Activated CD4-positive, alpha-beta T cell treated with anti-CD3 and anti-CD28 coated beads, Interleukin-2, Interleukin-6, amounts not matched to agents 100 ng/mL and 50 ng/mL, durations not matched to agents 16 hours and 8 hours (primary cell): ENCODE measurements at places on chromosomes 16 and 17.

DNA sequence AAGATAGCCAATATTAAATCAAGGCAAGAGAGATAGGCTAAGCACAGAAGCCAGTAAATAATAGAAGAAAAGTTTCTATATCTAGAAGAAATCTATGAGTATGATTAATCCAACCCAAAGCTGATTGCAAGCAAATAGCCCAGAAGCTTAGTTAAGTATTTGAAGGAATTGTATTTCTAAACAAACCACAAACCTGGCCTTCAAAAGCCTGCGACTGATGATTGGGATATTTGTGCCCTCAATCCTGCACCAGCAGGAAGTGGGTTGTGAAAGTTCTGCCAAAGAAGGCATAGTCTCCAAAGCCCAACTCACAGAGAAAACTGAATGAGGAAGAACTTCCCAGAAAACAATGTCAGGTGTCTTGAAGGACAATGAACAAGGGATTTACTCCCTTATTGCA lies 114.5 kb upstream of the C17orf78 start:
- no peak for DNase-seq

DNA sequence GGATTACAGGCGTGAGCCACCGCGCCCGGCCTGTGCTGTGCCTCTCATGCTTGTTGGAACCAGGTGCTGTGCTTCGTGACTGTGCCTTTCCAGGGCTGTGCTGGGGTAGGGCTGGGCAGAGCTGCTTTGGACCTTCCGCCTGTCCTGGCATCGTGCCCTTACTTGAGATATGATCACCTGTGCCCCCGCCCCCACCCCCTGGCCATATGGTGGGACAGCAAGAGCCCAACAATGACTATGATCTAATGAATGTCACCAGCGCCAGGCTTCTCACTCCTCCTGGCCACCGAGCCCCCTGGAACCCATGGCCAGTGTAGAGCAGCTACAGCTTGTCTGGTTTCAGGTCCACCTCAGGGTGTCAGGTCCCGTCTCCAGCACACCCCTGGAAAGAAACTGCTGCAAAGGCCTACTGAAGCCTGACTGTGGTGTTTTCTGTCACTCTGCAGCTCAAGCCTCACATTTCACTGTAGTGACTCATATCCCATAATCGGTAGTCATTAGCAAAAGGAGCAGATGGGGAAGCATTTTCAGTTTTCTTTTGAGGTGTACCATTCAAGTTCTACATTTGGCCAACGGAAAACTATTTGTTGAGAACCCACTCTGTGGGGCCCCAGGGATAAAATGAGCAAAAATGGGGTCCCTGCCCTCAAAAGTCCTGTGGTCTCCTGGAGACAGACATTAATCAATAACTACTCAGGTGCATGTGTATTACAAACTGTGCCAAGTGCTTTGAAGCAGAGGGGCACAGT lies 22.1 kb downstream of the FCSK start:
- peak; percentile 92 for DNase-seq

GRCh38 chr17:16662936-16663335 lies 9.3 kb upstream of the ZNF624 start:
- no peak for DNase-seq

DNA sequence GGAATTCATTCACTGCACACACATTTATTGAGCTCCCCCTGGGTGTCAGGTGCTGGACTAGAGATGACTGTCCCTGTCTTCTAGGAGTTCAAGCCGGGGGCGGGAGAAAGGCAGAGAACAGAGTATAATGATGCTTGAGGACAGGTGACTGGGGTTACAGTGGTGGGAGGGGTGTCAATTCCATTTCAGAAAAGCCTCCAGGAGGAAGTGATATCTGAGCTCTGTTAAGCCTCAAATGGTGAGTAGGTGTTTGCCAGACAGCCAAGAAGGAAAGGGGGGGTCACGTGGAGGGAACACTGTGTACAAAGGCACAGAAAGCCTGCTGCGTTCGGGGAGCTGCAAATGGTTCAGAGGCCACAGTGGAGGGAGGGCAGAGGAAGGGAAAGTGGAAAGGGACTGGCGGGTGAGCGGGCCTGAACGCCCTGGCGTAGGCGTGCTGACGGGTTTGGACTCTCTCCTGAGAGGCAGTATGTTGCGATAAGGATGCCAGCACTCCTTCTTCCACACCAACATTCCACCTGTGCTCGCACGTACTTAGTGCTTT lies 9.7 kb upstream of the NXPH3 start:
- no peak for DNase-seq

DNA sequence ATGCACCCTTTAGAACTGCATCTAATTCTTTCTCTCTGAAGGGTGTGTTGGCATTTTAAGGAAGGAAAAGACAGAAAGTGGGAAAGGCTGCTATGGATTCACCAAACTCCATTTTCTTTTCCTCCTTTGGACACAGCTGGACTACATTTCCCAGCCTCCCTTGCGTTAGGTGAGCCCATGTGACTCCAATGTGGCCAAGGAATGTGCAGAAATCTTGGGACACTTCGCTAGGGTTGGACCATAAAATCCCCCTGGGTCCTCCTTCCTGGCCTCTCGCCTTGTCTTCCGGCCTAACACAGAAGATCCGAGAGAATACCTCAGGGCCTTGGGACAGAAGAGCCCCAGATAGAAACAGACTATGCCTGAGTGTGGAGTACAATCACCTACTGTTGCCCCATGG lies 56.3 kb downstream of the ABCC12 start:
- DNase-seq: no peak

DNA sequence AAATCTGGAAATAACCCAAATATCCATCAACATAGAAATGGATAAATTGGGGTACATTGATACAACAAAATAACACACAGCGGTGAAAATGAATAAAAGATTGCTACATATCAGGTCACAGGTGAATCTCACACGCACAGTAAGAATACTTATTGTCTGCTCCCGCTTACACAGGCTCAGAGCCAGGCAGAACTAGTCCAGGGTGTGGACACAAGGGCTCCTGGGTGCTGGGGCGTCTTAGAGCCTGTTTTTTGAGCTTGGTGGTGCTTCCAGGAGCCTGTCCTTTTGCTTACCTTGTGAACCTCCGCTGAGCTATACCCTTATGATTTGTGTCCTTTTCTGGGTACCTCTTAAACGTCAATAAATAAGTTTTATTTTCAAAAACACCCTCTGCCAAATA lies 19.8 kb upstream of the C16orf74 start:
- no peak for DNase-seq

DNA sequence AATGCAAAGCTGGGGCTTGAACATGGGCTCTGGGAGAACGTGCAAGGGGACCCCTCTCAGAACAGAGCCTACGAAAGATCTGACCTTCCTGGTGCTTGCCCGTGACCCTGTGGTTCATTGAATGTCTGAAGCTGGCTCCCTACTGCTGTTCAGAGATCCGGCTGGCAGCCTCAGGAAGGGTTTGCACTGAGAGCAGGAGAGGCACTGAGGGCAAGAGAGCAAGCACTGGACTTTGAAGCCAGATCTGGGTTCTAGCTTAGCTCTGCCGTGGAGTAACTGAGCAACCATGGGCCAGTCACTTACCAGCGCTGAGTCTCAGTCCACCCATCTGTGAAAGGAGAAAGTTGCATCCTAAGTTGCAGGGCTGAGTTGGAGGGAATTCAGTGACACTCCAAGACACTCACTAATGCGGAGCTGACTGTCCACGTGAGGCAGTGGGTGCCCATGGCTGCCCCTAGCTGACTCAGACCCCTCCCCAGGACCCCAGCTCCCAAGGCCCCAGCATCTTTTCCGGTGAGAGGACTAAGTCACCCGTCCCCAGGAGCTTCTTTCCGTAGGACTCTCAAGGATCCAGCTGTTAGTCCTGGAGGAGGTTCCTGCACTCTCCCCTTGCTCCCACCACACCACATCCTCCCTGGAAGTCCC lies 41.3 kb downstream of the BEAN1 start:
- DNase-seq: no peak

DNA sequence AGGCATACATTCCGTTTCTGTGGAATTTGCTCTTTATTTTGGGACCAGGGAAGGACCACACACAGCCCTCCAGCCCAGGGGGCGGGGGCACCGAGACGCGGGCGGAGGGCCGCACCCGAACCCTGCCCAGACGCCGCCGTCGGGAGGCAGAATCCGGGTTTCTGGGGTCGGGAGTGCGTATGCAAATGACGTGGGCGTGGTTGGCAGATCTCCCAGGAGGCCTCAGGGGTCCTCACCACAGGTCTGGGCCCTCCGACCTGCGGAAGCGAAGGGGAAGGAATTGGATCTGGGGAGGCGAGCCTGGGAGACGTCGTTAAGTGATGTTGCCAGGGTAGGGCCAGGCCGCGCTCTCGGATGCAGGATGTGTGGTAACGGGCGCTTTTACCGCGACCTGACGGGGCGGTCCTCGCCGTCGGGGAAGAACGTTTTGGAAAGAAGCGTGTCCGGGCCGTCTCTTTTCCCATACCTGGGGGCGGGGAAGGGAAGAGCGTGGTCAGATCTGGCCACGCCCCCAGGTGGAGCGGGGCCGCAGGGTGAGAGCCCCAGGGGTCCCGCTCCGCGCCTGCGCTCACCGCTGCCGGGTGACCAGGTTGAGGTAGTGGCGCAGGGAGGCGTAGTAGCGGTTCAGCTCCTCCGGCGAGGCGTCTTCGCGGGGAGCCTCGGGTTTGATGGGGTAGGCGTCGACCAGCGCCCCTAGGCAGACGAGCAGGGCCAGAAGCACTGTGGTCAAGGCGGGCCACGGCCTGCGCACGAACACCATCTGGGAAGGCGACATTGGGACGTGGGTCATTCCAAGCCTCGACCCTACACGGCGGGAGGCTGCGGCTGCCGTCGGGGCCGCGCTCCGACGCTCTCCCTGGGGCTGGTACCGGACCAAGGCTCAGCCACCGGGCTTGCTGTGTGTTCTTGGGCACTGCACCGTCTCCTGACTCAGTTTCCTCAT lies 745 bp downstream of the PYY start:
- DNase-seq: no peak

DNA sequence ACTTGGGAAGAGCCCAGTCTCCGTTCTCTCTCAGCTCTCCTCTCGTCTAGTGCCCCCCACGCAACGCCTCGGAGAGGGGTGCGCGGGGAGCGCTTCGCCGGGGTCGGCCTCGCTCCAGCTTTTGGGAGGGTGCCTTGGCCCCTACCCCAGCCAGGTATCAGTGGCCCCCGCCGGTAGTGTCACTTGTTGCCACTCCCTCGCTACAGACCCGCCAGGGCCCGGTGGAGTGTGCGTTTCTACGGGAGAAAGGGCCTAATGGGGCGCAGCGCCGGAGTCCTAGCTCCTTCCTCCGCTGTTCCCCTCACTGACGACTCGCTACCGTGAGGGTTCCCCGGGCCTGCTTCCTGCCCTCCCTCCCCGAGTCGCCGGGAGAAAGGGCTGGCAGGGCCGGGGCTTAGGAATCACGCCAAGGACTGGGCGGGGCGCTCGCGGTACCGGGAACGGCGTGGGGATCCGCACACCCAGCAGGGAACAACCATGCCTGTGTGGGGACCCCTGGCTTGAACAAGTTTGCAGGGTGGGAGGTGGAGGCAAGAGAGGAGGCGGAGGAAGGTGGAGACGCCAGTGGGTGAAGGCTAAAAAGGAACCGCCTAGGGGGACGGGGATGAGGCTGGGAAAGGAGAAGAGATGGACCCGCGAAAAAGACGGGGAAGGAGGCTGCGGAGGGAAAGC lies 997 bp upstream of the CDH11 start:
- no peak for DNase-seq

DNA sequence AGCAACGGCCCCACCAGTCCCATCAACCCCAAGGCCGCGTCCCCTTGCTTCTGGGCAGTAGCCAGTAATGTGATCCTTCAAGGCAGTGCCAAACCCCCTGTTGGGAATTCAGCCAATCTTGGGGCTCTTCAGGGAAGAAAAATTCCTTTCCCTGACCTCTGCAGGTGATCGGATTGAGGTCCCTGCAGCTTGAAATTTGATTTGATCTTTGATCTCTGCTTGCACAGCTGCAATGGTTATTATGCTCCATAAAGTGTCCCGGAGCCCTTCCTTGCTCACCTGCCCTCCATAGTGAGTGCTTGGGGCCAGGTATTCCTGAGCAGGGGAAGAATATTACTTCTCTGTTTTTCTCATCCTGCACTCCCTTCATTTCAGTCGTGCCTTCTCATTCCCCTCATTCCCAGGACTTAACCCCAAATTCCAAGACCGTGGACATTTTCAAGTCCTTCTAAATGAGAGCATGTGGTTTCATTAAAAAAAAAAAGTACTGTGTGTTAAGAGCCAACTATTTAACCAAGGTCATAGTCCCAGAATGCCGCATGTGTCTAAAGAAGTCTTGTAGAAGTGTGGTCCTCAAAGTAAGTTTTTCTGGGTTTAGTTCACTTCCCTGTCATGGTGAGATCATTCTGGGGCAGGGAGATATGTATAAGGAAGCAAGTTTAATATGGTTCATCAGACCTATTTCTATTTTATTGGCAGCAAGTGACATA lies 56.3 kb downstream of the SOX9 start:
- no peak for DNase-seq

DNA sequence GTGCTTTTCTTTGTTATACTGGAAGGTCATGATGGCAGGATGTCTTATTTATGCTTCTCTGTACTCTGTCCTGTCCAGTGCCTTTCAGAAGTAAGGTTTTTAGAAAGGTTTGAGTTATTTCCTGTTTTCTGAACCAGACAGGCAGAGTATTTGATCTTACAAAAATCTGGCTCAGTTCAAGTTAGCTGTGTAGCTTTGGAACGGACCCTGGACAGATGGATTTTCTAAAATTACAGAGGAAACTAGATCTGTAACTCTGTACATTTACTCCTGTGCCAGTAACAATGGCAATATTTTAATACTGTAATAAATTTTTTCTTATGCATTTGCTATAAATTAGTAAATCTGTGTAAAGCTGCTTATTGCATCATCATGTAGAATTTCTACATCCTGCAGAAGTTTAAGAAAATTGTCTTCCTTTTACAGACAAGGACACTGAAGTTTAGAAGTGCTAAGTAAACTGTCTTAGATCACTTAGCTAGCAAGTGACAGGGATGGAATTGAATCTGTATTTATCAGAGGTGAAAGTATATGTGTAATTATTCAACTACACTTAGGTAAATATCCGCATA lies 347.6 kb downstream of the WWOX start:
- DNase-seq: no peak

GRCh38 chr17:42111871-42112551 lies 503 bp downstream of the DHX58 start:
- DNase-seq: peak; percentile 37

DNA sequence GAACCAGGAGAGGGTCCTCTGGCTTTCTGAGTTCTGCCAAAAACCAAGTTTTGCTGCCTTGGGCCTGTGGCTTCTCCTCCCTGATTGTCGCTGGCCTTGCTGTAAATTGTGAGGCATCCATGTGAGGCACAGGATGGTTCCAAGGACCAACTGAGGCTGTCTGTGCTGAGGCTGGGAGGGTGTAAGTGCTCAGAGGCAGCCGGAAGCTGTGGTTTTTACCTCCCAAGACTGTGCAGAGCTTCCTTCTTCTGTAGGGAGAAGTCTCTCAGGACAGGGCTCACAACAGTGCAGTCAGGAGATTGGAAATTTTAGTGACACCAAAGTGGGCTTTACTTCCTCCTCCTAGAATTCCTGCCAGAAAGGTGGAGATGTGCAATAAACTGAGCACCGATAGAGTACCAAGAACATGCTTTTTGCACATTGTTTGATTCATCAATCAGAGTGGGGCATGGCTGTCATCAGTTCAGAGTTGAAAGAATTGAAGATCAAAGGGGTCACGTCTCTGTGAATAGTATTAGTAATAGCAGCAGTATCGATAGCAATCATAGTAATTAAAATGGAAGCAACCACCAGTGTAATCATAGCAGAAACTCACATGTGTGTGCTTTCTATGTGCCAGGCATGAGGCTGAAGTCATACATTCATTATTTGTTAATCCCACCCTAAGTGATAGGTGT lies 467.1 kb downstream of the WWOX start:
- peak; percentile 6 for DNase-seq

- DNase-seq: no peak
These were observed 968 bp downstream of the MRPL28 start for GRCh38 chr16:369275-369865.
